ENCODE measurements at places on chromosomes 3 and 15.

- DNase-seq = no peak
Observed at GRCh38 chr3:111087924-111088469, 16.4 kb downstream of the NECTIN3 start.

DNA sequence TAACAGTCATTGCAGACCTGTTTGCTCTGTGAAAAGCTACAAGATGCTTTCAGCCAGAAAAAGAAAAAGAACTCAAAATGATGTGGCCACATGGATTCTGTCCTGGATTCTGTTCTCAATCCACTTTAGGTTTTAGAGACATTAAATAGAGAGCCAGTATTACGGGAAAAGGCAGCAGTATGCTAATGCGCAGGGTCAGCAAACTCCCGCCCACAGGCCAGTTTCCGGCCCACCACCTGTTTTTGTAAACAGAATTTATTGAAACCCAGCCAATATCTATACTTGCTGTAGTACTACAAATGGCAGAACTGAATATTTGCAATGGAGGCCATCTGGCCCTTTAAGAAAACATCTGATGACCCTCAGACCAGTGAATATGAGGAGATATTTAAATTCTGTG, 416.1 kb downstream of the ERC2 start:
- DNase-seq = no peak

DNA sequence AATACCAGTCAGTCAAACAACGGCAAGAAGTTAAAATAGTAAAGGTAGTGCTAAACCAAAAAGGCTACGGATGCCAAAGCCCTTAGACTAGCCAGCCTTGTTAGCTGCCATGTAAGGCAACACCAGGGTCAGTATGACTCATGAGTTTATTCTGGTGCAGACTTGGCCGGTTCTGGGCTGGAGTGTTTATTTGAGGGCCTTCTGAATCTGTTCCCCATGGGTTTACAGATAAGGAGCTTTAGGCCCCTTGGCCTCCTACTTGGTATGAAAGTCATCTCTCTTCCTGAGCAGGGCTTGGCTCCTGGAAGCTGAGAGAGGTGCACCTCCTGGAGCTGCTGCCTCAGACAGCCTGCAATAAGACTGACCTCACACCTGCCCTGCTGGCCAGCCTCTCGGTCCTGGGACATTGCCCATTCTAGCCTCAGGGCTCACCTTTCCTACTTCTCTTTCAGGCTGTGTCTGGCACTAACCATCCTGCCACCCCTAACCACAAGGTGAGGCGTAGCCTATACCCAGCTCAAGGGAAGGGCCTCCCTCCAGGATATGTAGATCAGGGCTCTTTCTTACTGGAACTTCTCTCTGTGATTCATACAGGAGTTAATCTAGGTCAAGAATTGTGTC, 10.4 kb upstream of the RTP1 start:
- DNase-seq = no peak

DNA sequence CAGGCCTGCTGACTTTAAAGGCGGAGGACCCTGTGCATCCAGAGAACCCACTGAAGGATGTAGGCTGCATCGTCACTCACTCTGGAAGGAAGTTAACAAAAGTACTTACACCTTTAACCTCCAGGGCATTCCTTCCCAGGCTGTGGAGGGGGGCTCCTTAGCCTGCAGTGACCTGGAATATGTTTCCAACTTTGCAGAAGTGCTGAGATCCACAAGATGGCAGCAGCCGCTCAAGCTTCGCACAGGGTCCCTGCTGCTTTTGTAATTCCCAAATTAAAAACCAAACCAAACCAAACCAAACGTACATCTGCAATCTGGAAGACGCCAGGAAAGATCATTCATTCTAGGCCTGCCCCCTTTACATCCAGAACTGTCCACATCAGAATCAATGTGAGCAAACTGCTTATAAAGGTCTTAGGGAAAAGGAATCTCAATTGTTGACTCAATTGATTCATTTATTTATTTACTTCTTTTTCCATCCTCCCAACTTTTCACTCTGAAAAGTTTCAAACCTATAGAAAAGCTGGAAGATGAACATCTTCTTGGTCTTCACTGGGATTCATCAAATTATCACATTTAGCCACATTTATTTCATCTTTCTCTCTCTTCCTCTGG, 70.5 kb upstream of the KLHL25 start:
- peak; percentile 30 for DNase-seq

DNA sequence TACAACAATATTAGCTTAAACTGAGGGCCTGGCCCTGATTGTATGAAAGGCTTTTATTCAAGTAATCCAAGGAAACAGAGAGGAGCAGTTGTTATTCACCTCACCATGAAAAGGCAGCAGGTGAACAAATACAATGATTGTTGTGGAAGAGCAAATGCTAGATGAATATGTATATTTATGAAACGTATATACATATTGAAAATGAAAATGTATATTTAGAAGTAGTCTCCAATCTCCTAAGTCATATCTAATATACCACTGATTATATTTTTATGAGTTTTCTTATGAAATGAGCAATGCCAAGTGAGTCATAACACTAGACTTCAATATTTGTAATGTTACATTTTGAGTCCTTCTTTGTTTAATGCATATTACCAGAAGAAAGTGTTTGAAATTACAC, 116.2 kb upstream of the KCNMB2 start:
- no peak for DNase-seq

GRCh38 chr3:59249698-59250361, 200.0 kb upstream of the CFAP20DC start:
- DNase-seq = no peak

- DNase-seq = no peak
Observed at GRCh38 chr15:89672221-89673164, 6.7 kb downstream of the PLIN1 start.

GRCh38 chr3:181176601-181177000, 187.1 kb upstream of the DNAJC19 start:
- DNase-seq = no peak

- no peak for DNase-seq
Observed at GRCh38 chr3:104536715-104537114, 830.0 kb upstream of the ALCAM start.

GRCh38 chr3:195176776-195177175, 94.2 kb downstream of the XXYLT1 start:
- no peak for DNase-seq

DNA sequence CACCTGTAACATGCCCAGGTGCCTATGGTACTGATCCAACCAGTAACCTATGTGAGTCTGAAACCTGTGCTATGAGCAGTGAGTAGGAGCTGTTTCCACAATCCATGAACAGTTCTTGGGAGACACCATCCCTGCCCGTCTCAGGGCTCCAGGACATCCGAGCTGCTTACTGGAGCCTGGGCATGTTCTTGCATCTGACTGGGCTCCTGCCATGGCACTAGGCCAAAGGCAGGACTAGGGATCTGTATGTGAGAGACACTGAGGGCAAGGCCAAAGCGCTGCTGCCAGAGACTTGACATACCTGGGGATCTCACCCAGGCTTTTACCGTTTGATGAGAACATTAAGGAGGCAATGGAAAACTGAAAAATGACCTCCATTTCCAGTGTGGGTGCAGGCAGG, 59.8 kb downstream of the WDR76 start:
- no peak for DNase-seq

- peak; percentile 30 for DNase-seq
Observed at GRCh38 chr15:57340682-57341259, 35.5 kb upstream of the CGNL1 start.
